ENCODE measurements at places on chromosomes 6 and 20.
A peak's percentile ranks its signal among the peaks of the same experiment; 100 is the strongest.

DNA sequence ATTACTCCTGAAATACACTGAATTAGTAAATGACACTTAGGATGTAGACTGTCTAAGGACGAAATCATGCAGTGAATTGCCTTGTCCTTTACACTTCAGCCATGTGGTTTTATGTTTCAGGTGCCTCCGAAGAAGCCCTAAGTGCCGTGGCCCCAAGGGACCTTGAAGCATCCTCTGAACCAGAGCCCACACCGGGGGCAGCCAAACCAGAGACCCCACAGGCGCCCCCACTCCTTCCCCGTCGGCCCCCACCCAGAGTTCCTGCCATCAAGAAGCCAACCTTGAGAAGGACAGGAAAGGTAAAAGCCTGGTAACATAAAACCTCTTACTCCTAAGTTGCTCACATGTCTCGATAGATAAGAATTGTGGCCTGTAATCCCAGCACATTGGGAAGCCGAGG lies 75.3 kb downstream of the SERAC1 start:
- DNase-seq = no peak

DNA sequence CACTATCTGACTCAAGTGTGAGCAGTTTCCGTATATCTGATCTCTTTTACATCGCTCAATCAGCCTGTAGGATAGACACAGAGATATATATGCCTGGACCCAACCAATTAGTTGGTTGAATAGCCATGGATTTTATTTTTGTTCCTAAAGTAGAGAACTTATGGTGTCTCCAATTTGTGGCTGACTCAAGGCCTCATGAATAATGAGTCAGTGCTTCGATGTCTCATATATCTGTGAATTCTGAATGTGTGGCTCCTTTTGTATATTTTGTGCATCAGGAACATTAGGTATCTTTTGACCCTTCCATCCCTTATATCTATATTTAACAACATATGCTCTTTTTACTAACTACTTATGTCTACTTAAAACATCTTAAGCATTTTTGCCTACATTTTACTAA lies 64.5 kb downstream of the OR2B2 start:
- no peak for DNase-seq

DNA sequence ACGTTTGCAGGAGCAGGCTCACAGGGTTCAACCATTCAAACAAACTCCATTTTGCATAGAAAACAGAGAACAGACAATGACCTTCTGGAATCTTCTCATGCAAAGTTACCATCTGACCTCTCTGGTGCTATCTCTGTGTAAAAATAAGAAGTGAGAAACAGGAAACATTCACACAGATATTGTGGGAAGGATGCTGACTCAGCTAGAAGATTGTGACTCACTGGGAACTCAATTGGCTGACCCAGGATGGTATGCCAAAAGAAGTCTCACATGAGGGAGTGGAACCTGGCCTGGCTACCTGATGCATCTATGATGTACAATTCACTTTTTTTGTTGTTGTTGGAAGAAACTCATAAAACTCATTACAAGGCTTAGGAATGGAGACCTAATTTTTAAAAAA lies 61.1 kb upstream of the TBX18 start:
- no peak for DNase-seq

- no peak for DNase-seq
These were observed 8.7 kb upstream of the DSP start for GRCh38 chr6:7532821-7533220.

DNA sequence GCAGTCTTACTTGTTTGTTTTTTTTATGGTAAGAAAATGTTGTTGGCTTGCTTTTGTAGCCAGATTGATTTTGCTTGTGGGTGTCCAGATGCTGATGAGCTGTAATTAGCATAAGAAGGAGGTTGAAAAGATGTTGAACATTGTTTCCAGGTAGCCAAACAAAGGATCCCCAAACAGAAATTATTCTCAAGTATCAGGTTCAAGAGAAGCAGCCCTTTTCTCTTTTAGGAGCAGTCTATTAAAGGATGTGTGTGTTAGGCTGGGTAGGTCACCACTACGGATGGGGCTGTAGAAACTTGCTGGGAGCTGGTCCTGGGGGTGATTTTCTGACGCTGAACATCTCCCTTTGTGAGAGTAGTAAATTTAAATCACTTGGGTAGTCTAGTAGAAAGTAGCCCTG lies 86.9 kb upstream of the VSTM2L start:
- no peak for DNase-seq

GRCh38 chr6:43809417-43810305 lies 39.6 kb downstream of the VEGFA start:
- DNase-seq = no peak

- DNase-seq = no peak
These were observed 86.6 kb downstream of the JARID2 start for GRCh38 chr6:15332446-15332845.

- DNase-seq = no peak
These were observed 577 bp upstream of the SLC24A3 start for GRCh38 chr20:19211661-19212468.

DNA sequence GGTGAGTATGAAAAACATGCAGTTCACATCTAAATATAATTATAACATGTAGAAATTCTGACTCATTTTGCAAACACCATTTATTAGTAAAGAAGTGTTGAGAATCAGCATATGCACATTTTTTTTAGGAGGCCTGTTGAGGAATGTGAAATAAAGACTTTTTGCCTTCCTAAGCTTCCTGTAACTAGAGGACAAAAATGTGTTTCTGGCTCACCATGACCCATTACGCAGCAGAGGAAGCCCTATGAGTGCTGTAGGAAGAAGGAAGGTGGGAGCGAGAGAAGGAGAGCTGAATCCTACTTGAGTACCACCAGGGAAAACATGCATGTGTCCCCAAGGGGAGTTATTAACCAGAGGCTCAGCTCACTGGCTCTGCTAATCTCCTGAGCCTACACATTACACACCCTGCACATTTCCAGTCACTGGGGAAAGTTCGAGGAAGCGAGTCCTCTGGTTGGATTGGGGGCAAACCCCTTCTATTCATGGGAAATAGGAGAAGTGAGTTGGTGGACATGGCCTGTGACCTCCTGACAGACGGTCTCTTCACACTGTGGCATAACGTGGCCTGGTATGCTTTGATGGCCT lies 540.5 kb upstream of the JAG1 start:
- DNase-seq = no peak

GRCh38 chr6:105170059-105170458 lies 9.8 kb downstream of the POPDC3 start:
- no peak for DNase-seq

- DNase-seq = no peak
These were observed 120.2 kb upstream of the BEND3 start for GRCh38 chr6:107235511-107235910.

DNA sequence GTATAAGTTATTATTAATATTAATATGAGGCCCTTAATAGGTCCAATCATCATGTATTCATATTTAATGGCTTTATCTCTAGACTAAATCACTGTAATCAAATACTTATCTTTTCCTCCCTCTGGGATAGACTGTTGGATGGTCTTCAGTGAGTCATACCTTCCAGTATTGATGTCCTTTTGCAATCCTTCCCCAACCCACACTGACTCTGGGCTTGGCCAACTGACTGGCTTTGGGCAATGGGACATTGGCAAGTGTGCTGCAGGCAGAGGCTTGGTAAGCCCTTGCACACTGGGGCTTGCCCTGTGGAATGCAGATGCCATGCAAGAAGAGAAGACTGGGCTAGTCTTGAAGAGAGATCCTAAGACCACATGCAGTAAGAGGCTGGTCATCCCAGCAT lies 136.6 kb downstream of the CCDC170 start:
- DNase-seq = no peak

DNA sequence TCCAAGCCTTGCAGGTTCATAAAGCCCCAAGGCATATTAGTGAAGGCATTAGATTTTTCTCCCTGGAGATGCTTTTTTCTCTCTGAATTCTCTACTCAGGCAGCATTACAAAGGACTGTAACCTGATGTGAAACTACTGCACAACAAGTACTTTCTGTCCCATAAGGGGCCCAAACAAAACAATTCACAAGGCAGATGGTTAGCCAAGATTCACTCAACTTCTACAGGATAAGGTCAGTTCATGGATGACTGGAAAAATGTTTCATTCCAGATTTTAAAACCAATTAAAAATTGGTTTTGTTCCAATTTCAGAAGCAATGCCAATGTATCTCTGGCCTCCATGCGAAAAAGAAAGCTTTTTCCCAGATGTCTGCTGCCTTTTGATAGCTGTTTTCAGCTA lies 181.8 kb downstream of the KHDC1L start:
- DNase-seq = no peak

DNA sequence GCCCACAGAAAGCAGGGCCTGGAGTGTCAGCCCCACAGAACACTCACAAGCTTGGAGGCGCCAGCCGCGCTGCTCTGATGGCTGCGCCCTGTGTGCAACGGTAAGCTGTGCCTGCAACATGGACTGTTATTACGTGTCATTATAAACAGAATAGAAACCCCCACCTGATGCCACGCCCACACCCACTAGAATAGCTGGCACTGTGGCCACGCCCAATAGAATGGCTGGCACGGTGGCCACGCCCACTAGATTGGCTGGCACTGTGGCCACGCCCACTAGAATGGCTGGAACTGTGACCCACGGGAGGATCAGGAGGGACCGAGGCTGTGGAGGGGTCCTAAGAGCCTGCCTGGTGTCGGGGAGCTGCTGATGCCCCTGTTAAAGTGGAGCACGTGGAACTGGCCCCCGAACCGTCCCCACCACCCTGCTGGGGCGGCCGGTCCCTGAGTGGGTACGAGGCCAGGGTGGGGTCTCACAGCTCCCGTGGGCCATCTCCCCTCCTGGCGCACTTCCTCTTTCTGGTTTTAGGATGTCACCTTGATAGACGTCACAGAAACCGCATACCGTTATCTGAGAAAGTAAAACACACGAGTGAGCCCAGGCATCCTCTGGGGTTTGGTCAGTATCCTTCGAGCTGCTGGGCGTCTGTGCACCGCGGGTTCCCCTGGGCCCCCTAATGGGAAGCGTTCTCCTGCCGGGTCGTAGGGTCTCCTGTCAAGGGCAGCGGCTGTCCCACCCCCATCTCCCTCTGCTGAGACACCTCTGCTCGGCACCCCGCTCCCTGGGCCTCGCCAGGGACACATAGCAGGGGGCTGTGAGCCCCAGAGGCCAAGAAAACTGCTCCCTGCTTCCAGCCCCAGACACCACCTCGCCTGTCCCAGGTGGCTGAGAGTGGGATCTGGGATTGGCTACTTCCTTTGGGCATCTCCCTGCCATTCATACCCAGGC lies 25.4 kb downstream of the SLC17A9 start:
- DNase-seq = peak; percentile 72

DNA sequence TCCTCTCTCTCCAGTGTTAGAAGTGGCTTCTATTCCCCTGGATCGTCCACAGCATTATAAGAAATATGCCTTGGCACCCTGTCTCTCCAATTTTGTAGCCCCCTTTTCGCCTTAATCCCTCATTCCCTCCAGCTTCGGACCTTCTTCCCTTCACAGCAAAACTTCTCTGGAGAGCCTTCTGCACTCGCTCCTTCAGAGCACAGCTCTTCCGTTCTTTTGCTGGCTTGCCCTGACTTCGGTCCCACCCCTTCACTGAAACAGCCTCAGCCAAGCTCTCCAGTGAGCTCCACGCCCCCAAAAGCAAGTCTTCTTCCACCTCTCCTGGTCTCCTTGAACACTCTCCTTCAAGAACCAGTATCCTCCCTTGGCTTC lies 134.7 kb upstream of the RNF24 start:
- DNase-seq = no peak

DNA sequence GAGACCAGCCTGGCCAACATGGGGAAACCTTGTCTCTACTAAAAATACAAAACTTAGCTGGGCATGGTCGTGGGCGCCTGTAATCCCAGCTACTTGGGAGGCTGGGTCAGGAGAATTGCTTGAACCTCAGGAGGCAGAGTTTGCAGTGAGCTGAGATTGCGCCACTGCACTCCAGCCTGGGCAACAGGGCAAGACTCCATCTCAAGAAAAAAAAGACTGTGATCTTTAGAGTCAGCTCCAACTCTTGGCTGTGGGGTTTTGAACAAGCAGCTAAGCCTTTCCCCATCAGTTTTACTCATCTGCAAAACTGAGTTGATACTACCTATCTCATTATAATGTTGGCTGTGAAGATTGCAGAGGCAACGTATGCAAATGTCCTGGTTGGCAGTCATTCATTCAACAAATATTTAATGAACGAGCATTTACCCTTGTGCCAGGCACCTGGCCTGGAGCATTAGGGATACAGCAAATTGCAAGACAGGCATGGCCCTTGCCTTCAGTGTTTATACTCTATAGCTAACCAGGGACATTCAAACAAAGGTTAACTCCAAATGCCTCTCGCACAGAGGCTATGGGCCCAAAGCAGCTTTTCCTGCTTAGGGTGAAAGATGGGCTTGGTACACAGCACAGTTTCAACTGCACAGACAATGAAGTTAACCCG lies 37.8 kb downstream of the ILRUN start:
- DNase-seq = no peak

Data from central memory CD8-positive, alpha-beta T cell (primary cell).